ENCODE measurements at places on chromosomes 6 and 20.

DNA sequence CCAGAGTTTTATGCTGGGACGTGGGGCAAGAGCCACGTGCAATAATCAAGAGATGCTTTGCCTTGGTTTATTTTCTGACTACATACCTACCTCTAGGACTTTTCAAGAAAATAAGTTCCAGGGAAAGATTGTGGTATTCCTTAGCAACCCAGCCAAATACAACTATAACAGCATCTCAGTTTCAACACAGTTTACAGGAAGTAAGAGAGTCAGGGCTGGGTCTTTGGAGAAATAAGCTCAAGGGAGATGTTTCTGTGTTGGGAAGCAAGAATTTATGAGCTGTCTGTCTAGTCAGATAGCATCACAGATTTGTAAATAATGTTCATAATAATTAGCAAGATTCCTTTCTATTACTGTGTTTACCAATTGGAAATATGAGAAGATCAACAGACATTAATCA is 35.1 kb downstream of the MAP3K5 start:
- DNase-seq = peak; percentile 61

GRCh38 chr20:4775322-4776078 is 53.8 kb downstream of the PRND start:
- DNase-seq = no peak

DNA sequence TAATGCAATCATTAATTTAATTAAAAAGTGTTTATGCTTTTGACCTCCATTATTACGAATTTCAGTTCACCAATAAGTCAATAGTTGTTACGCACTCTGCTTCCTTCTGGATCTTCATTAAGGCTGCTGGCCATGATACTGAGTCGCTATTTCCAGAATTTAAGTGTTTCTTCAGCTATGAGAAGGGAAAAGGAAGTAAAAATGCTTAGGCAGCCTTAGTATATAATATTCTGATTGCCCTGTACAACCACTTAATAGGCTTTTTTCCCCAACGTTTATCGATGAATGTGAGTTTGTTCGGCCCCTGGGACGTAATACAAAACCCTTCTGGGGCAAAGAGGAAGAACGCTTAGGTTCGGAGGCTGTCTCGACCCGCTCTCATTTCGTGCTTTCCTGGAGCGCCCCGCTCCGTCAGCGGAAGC is 644 bp downstream of the OARD1 start:
- DNase-seq = no peak

GRCh38 chr20:63273635-63274380 is 1.2 kb downstream of the ARFGAP1 start:
- peak; percentile 19 for DNase-seq

DNA sequence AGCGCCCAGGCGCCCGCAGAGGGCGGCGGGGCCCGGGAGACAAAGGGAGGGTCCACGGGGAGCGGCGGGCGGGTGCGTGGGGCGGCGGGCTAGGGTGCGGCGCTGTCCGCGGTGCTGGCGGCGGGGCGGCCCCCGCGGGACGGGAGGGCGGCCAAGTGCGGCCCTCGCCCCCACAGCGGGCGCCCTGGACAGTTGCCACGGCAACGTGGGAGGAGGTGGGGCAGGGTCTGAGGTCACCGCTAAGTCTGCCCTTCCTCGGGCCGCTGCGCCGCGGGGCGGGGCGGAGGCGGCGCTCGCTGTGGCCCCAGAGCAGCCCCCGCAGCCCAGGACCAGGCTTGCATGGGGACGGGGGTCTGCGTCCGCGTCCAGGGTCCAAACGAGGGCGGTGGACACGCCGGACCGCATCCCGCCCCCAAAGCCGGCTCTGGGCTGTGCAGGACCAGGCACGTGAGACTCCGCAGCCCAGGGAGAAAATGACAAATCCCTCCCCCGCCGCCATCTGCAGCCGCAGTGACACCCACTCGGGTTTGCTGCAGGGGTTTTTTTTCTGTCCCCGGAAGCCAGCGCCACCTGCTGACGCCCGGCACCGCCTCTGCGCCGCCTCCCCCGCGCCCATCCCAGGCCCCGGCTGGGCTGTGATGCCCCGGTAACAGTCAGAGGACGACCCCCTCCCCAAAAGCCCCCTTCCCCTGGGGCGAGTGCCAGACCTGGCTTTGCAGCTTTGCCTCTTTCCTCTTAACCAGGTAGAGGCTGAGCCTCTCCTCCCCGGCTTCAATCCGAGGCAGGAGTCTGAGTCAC is 36.8 kb downstream of the YTHDF1 start:
- no peak for DNase-seq

DNA sequence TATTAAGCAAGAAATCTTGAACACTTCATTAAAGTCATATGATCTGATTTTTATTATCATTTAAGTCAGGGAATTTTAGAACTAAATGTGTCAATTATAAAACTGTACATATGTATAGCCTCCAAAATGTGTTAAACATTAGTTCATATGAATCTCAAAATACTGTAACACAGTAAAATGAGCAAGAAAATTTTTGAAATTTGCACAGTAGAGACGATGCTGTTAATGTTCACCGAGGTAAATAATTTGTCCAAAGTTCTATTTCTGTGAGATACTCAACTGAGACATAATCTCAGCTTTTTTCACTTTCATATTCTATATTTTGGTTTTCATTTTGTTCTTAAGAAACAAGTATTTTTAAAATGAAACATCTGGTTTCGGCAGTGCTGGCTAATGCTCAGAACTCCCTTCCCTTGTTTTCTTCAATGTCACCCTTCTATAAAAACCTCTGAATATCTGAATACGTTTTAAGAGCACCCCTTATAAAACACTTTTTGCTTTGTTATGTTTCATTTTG is 353.1 kb downstream of the LAMA2 start:
- DNase-seq = no peak

DNA sequence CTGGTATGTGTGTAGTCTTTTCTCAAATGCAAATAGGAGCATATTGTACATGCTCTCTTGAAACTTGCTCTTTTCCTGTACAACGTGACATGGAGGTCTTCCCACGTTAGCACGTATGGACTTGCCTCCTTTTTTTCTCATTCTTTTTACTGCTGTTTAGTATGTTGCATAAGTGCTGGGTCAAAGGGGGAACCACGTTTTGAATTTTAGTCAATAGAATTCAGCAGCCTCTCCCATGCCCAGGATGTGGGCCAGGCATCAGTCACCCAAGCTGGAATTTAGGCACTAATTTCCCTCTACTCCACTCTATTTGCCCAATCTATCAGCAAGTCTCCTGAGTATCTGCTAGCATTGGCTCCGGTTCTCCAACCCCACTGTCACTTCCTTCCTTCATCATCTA is 41.5 kb upstream of the RNF24 start:
- DNase-seq = no peak

DNA sequence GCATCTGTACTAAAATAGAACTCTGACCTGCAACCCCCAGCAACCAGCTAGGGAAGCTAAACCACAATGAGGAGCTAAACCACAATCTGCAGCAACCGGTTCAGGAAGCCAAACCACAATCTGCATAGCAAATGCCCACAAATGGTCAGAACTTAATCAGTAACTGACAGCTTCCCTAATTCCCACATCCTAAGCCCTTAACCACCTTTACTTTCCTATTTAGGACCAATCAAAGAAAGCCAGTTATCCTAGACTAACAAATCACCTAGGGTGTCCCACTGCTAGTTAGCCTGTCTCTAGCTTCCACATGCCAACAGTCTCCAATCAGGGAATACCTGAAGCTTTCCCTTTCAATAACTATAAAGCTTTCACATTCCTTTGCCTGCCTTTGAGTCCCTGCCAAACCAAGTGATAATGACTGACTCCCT is 424.6 kb upstream of the PTCHD4 start:
- peak; percentile 1 for DNase-seq

DNA sequence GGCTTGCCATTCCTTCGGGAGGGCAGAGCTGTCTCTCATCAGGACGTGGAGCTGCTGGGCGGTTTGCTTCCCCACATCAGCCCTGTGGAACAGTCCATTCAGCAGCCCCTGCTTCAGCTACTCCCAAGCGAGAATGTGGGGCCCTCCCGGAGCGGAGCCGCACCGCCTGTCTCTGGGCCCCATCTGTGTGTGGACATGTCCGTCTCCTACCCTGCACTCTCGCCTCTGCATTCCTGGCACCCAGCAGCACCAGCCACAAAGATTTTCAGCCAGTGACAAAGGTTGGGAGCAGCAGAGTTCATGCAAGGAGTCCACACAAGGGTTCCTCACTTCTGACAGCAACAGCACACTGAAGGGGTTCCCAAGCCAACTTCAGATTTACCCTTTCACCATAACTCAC is 29.0 kb upstream of the SLC22A1 start:
- no peak for DNase-seq

DNA sequence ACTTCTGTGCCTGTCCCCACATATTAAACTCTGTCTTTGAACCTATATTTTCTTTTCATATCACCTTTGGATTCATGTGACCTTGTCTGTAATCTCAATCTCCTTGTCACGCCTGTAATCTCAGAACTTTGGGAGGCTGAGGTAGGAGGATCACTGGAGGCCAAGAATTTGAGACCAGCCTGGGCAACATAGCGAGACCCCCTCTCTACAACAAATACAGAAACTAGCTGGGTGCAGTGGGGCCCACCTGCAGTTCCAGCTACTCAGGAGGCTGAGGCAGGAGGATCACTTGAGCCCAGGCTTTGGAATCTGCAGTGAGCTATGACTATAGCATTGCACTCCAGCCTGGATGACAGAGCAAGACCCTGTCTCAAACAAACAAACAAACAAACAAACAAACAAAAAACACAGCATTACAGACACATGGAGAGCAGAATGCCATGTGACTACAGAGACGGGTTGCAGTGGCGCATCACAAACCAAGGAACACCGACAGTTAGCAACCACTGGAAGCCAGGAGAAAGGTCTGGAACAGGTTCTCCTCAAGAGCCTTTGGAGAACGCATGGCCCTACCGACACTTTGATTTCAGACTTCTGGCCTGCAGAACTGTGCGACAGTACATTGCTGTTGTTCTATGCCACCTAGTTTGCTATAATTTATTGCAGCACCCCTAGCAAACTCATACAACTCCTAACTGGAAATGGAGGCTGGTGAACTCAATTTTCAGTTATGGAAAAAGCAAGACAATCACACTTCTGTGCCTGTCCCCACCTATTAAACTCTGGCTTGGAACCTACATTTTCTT is 14.6 kb upstream of the TIAM2 start:
- no peak for DNase-seq
